Sigmoid colon (tissue), 7 donors: ENCODE measurements at places on chromosomes 7 and 10. TPM values are rescaled to one million over a fixed set of nuclear protein-coding genes. Genes with fewer than 3 reads are reported as not detected.
A peak's percentile ranks its signal among the peaks of the same experiment; 100 is the strongest.

ASAH2 gene
- 0.14 TPM for total RNA-seq

PTPRN2 gene
- 4.9 TPM for total RNA-seq

HSPA14 gene
- 13.2 TPM for total RNA-seq

- no peak for DNase-seq
Observed at GRCh38 chr10:73922007-73922863, 11.3 kb downstream of the PLAU start.

GRCh38 chr10:103416436-103417147 lies 20.2 kb downstream of the PDCD11 start:
- DNase-seq = peak; percentile 78

GRCh38 chr7:47535704-47536628 lies 45.9 kb downstream of the TNS3 start:
- DNase-seq = no peak

YKT6 gene
- total RNA-seq = 39.6 TPM

GRCh38 chr10:93615576-93616235 lies 3.4 kb downstream of the PDE6C start:
- DNase-seq = no peak

DNA sequence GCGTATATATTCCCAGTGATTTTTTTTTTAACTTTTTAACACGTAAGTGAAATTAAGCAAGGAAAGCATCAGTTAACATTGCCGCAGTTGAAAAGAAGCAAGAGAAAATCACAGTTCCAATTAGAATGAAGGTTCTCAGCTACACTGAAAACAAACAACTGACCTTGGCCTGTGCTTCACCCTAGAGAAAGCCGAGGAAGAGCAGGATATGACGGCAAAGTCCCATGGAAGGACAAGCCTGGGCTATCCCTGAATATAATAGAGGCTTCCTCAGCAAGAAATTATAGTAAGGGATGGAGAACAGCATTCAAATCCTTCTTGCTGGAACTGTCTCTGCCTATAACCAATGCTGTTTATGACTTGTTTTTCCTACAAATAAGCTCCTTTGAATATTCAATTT lies 83.0 kb upstream of the INHBA start:
- DNase-seq = no peak

FAM180A gene
- 4.3 TPM for total RNA-seq

DNA sequence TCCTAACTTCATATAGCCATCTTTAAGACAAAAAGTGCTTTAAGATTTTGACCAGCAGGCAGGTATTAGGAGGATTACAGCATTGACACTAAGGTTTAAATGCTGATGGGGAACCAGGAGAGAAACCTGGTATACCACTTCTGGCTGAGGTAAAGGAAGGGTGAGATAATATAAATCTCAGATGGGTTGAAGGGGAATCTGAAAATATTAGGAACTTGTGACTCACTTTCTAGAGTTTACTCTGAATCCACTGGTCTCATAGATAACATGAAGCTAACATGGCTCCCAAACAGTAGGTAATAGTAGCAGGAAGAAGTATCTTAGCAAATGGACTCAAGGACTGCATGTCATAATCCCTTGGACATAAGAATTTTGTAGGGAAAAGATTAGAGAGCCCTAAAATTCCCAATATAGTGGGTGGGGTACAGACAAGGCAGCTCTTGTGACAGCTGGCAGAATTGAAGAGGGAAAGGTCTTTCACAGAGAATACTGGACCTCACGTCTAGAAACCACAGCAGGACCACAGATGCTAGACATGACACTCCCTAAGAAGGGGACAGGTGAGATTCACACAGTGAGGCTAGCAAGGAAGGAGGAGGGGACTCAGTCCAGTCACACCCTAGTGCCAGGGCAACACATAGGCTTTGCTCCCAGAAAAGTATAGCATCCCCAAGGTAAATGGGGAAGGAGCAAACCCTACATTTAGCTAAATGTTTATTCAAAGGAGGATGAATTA lies 3.5 kb downstream of the PTTG1IP2 start:
- DNase-seq = no peak

POU6F2 gene
- not detected for total RNA-seq

DNA sequence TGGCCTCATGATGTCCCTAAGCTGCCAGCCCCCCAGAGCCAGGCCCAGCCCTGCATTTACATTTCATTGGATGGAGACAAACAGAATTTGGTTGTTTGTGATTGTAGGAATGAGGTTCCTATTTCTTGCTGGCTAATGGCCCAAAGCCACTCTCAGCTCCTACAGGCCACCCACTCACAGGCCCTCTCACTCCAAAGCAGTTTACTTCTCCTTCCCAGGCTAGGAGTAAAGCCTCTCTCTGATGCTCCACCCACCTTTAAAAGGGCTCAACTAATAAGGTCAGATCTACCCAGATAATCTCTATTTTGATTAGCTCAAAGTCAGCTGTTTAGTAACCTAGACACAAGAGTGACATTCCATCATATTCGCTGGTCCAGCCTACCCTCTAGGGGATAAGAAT lies 11.2 kb upstream of the CUZD1 start:
- no peak for DNase-seq
